ENCODE measurements at places on chromosomes 13 and 19. TPM values are rescaled to one million over a fixed set of nuclear protein-coding genes. Genes with fewer than 3 reads are reported as not detected.

DNA sequence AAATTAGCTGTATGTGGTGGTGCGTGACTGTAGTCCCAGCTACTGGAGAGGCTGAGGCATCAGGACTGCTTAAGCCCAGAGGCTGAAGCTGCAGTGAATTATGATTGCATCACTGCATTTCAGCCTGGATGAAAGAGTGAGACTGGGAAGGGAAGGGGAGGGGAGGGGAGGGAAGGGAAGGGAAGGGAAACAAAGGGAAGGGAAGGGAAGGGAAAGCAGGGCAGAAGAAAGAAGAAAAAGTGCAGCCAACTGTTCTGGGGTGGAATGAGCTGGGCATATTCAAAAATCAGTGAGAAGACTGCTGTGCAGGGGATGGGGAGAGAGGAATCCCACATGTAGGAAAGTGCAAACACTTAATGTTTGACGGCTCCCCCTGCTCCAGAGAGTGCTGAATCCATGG is 905.5 kb downstream of the UQCRFS1 start:
- H3K4me3 ChIP-seq: no peak overlapping the region
- DNase-seq: no peak
- no peak overlapping the region for H3K27ac ChIP-seq
- no peaks in the 10 kb centered on the region for H3K4me1 ChIP-seq
- no peaks in the 10 kb centered on the region for H3K27me3 ChIP-seq
- H3K36me3 ChIP-seq: no peaks in the 10 kb centered on the region

GRCh38 chr13:43348397-43348796 is 325.0 kb downstream of the DNAJC15 start:
- DNase-seq: no peak
- peaks cover 22% of the 10 kb centered on the region for H3K27me3 ChIP-seq
- no peak overlapping the region for H3K4me3 ChIP-seq
- no peaks in the 10 kb centered on the region for H3K36me3 ChIP-seq
- no peak overlapping the region for H3K27ac ChIP-seq

DNA sequence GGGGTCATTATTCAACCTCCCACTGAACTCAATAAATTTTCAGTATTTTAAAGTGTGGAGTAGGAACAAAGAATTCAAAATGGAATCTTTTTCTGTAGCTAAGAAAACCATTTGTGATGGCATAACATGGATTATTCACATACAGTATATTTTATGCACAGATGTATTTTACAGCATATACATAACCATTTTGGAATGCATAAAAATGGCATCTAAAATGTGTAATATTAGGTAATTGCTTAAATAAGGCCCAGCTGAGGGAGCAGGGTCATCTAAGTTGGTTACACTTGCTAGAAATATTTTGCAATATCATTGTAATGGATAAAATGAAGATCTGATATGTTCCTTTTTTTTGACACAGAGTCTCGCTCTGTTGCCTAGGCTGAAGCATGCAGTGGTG is 146.9 kb downstream of the LMO7 start:
- H3K36me3 ChIP-seq: no peaks in the 10 kb centered on the region
- no peaks in the 10 kb centered on the region for H3K27me3 ChIP-seq
- H3K4me3 ChIP-seq: no peak overlapping the region
- no peak for DNase-seq
- H3K4me1 ChIP-seq: no peaks in the 10 kb centered on the region

- H3K27me3 ChIP-seq: no peaks in the 10 kb centered on the region
- peak overlapping the region; percentile 95 for H3K4me3 ChIP-seq
- DNase-seq: peak; percentile 81
- H3K36me3 ChIP-seq: peaks cover 22% of the 10 kb centered on the region
- no peaks in the 10 kb centered on the region for H3K4me1 ChIP-seq
- H3K27ac ChIP-seq: peak overlapping the region; percentile 88
These were observed 608 bp downstream of the MYADM start for GRCh38 chr19:53868091-53868891.

GRCh38 chr19:34692549-34692948 is 15.1 kb downstream of the ZNF302 start:
- H3K36me3 ChIP-seq: no peaks in the 10 kb centered on the region
- DNase-seq: no peak
- no peaks in the 10 kb centered on the region for H3K4me1 ChIP-seq
- no peak overlapping the region for H3K4me3 ChIP-seq

- no peak overlapping the region for H3K4me3 ChIP-seq
- no peaks in the 10 kb centered on the region for H3K4me1 ChIP-seq
- H3K27me3 ChIP-seq: peaks cover 46% of the 10 kb centered on the region
- H3K27ac ChIP-seq: no peak overlapping the region
- H3K36me3 ChIP-seq: no peaks in the 10 kb centered on the region
- DNase-seq: no peak
These were observed 6.4 kb downstream of the KLF2 start for GRCh38 chr19:16330806-16331690.

DNA sequence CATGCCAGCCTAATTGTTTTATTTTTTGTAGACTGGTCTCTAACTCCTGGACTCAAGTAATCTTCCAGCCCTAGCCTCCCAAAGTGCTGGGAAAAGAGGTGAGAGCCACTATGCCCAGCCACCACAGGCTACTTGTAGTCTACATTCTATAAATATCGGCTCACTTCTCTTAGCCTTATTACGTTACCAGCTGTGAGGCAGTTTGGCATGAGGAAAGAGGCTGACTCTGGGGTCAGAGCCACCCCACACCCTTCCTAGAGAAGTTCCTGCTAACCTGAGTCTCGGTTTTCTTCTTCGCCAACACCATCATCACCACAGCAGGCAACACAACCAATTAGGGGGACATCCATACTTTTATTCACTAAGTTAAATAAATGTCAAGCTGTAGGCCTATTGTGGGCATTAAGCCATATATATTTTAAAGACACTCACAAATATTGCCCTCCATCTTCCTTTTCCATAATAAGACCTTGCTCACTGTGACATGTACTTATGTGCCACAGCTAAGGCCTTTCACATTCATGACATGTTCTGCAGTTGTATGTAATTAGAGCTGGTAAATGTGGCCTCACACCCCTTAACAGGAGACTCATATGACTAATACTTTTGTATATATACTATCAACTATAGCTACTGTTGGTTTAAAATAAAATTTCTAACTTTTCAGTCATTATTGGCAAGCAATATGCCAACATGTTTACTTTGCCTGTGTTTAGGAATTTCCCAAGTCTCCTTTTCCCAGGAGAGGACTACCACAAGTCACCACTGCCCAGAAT is 5.7 kb downstream of the SLC25A30 start:
- peaks cover 19% of the 10 kb centered on the region for H3K36me3 ChIP-seq
- DNase-seq: no peak
- H3K4me1 ChIP-seq: no peaks in the 10 kb centered on the region
- H3K4me3 ChIP-seq: no peak overlapping the region
- H3K27me3 ChIP-seq: no peaks in the 10 kb centered on the region

The CYP2F1 gene
- not detected for total RNA-seq

The TNNT1 gene
- 22.9 TPM for total RNA-seq

The SERPINE3 gene
- total RNA-seq: not detected
